ENCODE measurements at places on chromosomes 3 and 15. TPM values are rescaled to one million over a fixed set of nuclear protein-coding genes. Genes with fewer than 3 reads are reported as not detected.

- no peak overlapping the region for H3K27ac ChIP-seq
- no peaks in the 10 kb centered on the region for H3K36me3 ChIP-seq
- no peaks in the 10 kb centered on the region for H3K4me1 ChIP-seq
- no peak overlapping the region for H3K4me3 ChIP-seq
- no peaks in the 10 kb centered on the region for H3K27me3 ChIP-seq
These were observed 189.5 kb downstream of the SHOX2 start for GRCh38 chr3:157916672-157917071.

DNA sequence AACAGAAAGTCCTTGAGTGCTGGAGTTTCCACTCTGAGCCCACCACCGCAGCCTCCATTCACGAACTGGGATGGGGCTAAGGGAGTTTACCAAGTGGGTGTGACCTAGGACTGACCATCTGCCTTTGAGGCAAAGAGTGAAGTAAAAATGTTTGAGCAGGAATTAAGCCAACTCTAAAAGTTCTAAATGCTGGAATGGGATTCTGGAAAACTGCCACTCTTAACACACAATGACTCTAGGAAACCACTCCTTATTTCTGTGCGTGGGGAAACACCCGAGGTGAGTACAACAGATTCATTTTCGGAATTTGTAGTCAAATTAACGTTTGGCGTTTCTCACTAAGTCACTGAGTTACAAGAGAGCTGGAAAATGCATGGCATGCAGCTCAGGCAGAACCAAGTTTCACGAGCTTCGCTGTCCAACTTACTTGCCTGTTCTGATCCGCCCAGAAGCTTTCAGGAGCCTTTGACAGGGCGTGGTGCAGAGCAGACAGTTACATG, 31.6 kb downstream of the ISL2 start:
- DNase-seq = no peak
- H3K27me3 ChIP-seq = no peaks in the 10 kb centered on the region
- no peak overlapping the region for H3K27ac ChIP-seq
- H3K36me3 ChIP-seq = no peaks in the 10 kb centered on the region
- peaks cover 6% of the 10 kb centered on the region for H3K4me1 ChIP-seq

DNA sequence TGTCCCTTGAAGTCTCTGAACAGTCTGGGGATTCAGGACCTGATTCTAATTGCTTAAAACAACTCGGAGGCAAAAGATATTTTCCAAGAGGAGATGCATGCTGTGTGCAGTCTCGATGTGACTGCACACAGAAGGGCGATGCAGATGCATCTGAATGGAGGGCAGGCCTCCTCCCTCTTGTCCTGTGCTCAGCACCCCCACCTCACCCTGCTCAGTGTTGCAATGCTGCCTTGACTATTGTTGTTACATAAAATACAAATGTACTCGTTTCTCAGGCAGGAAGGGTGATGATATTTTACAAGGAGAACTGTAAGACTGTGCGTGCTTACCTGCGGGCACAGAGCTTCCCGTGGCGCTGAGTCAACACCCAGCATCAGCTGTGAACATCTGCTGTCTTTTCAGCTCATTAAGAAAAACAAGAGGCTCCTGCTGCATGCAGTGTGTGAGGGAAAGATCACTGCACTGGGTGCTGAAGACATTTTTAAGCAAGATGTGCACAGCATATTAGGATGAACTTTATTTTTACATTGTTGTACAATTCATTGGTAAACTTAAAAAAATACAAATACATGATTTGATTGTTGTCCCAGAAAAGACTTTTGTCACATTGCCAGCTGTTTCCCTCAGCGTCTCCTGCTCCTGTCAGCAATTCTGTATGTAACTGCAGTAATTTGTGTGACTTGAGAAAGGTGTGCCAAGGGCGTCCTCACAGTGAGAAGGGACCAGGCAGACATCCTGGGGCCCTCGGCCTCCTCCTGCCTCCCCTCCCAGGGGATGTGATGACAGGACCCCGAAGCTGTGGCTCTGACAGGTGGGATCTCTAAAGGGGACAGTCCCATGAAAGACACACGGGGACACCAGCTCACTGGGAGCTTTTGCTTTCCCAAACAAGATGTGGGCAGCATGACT, 56.3 kb upstream of the RPL32 start:
- H3K36me3 ChIP-seq = peaks cover 41% of the 10 kb centered on the region
- H3K27ac ChIP-seq = no peak overlapping the region
- H3K27me3 ChIP-seq = no peaks in the 10 kb centered on the region
- DNase-seq = no peak
- no peak overlapping the region for H3K4me3 ChIP-seq

DNA sequence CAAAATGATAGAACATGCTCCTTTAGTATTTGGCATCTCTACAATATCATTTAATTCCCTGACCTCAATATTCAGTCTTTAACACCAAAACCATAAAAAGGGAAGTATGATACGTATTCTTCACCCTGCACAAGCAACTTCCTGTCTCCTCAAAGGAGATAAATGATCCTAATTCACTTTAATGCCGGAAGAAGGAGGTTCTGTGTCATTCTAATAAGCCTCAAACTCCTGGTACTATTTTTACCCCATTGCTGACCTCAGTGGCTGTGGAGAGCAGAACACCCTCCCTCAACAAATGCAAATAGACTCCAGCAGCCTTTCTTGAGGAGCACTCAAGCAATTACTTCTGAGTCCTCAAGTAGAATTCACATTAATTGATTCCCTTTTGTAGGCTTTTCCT, 173.3 kb downstream of the TMEM108 start:
- H3K4me1 ChIP-seq = no peaks in the 10 kb centered on the region
- H3K4me3 ChIP-seq = no peak overlapping the region
- DNase-seq = no peak
- H3K36me3 ChIP-seq = no peaks in the 10 kb centered on the region

GRCh38 chr3:88810455-88810854, 297.0 kb upstream of the EPHA3 start:
- H3K4me1 ChIP-seq = no peaks in the 10 kb centered on the region
- H3K27ac ChIP-seq = no peak overlapping the region
- no peak for DNase-seq
- H3K4me3 ChIP-seq = no peak overlapping the region
- no peaks in the 10 kb centered on the region for H3K27me3 ChIP-seq

GRCh38 chr3:136281966-136282520, 31.9 kb downstream of the PCCB start:
- peaks cover 19% of the 10 kb centered on the region for H3K4me1 ChIP-seq
- H3K27ac ChIP-seq = no peak overlapping the region
- no peaks in the 10 kb centered on the region for H3K27me3 ChIP-seq
- H3K36me3 ChIP-seq = peaks cover 37% of the 10 kb centered on the region
- H3K4me3 ChIP-seq = no peak overlapping the region
- DNase-seq = no peak

DNA sequence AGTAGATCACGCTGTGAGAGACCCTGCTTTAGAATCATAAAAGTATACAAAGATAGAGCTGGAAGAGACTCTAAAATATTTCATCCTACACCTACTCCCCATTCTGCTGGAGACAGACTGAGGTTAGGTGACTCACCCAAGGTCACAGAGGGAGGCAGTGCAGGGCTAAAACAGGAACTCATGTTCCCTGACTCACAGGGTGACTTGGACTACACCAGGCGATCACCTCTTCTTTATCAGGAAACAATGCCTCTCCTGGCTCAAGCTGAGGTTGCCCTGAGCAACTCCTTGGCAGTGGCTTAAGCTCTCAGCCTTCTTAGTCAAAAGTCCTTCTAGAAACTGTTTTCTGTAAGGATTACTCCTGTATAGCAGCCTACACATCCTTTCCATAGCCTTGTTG, 26.4 kb upstream of the TNFAIP8L3 start:
- H3K4me1 ChIP-seq = no peaks in the 10 kb centered on the region
- no peak overlapping the region for H3K27ac ChIP-seq
- no peaks in the 10 kb centered on the region for H3K27me3 ChIP-seq
- DNase-seq = no peak

DNA sequence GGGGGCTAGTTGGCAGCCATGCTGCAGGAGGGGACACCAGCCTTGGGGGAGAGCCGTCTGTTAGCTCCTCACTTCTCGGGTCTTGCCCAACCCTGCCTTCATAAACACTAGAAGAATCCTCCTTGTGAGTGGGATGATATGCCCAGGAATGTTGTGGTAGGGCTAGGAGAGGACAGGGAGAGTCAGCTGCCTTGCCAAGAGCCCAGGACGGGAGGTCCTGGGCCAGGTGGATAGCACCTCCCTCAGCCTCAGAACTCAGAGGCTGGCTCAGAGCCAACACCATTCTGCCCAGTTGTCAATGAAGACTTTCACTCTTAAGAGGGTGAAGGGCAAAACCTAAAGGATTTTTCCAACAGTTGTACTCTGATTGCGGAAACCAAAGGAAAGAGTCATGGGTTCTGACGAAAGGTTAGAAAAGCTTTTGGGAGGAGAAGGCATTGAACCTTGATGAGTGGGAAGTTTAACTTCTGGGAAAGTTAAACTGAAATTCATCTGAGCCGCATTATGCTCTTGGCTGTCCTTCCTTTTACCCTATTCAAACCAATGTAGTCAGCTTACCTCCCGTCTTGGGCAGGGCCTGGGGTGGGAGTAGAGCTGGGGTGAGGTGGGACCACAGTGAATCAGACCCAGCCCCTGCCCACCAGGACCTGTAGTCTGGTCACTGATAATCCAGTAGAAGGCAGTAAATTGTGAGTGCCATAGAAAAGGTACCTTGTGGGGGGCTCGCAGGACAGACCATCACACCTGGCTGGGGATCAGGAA, 81.9 kb downstream of the FAM43A start:
- no peak for DNase-seq
- H3K4me3 ChIP-seq = no peak overlapping the region
- no peak overlapping the region for H3K27ac ChIP-seq
- no peaks in the 10 kb centered on the region for H3K36me3 ChIP-seq

Gene CMTM8
- 7.1 TPM for total RNA-seq

Gene CHL1
- 66.4 TPM for total RNA-seq
